Amniotic epithelial cell (primary cell): ENCODE measurements at places on chromosomes 1 and 21.

DNA sequence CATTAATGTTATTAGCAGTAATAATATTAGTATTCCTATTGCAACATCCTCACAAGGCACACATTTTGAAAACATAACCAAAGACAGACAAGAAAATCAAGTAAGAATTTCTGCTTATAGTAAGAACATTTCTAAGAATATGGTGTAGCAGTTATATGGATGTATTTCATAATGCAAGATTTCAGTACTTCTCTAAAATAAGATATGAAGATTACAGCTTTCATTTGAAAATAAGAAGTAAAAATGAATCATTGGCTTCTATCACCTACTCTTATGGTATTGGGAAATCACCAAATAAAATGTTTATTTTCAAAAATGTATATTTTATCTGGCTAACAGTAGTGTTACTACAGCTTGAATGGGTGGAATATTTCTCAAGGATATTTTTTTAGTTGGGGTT is 103.8 kb upstream of the USP25 start:
- DNase-seq: no peak

DNA sequence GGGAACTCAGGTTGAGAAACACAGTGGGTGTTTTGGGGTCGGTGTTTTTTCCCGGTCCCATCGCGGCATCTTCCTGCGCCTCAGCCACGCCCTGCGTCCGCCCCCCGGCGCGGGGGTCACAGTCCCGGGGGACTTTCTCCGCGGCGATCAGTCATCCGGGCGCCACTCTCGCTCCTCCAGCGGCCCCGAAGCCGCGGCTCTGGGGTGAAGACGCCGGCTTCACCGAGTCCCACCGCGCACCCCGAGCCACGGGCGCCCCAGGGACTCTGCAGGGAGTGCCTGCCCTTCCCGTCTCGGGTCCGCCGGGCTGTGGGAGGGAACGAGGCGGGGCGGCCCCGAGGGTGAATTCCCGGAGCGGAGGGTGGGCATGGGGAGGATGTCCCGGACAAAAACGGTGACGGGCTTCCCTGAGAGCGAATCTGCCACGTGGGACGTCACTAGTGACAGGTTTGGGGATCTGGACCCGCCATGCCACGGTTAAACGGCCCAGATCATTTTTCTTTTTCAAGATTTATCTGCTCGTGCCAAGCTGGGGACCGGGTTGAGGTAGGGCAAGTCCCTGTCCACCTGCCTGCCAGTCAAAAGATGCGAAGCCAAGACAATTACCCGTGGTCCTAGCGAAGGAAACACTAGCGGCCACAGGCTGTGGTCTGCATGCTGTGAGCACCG is 717 bp upstream of the BATF3 start:
- no peak for DNase-seq

DNA sequence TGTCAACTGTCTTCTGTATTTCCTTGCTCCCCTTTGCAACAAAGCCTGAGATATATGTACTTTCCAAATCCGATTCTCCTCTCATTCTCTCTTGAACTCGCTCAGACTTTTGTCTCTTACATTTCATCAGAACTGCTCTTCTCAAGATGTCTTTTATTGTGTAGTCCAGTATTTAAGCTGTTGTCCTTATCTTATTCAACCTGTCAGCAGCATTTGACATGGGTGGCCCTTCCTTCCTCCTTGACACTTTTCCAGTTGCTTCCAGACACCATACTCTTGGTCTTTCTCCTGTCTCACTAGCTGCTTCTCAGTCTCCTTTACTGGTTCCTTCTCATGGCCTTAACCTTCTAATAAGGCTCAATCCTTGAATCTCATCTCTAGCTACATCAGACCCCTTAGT is 47.0 kb downstream of the TSNAX start:
- no peak for DNase-seq

DNA sequence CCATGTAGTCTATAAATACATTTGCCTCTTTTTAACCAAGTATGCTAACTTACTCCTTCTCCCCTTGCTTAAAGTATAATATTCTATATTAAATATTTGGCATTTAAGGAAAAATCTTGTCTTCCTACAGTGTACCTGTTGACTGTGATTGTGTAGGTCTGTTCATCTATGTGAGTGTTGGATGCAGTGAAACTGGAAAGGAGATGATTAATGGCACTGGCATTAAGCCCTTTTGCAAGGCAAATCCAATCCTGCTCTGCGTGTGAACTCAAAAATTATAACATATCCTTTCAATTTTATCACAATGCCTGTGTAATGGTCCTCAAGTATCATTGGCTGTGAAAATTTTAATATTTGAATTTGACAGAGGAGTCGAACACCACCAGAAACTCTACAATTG is 565.0 kb downstream of the KCNT2 start:
- no peak for DNase-seq

- no peak for DNase-seq
These were observed 14.5 kb upstream of the APP start for GRCh38 chr21:26185021-26185420.

DNA sequence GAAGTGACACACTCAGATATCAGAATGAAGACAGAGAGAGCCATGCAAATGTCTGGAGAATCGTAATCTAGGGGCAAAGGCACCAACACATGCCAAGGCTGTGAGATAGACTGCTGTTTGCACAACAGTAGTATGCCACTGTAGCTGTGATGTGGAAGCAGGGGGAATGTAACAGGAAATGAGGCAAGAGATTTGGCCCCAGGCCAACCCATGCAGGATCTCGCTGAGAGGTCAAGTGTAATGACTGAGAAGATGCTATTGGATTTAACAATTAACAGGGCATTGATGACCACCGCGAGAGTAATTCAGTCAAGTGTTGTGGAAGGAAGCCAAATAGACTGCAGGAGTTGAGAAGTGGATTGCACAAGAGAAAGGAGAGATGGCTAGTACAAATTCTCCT is 107.3 kb upstream of the ST6GALNAC5 start:
- peak; percentile 78 for DNase-seq

DNA sequence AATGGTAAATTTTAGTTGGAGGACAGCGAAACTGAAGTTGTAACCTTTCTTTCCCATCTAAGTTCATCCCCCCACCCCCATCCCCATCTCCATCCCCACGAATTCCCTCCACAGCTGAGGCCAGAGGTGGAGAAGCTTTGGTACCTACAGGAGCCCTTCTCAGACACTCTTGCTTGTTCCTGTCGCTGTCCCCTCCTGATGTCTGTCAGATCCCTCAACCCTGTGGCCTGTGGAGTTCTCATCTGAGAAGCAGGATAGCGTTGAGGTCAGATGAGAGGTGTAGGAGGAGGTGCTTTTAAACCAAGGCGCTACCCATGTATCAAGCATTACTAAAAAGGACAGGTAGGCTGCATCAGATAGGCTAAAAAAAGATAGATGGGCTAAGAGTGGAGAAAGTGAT is 769 bp downstream of the NTPCR start:
- no peak for DNase-seq

- DNase-seq: no peak
These were observed 2.6 kb downstream of the BSND start for GRCh38 chr1:55001311-55001710.

GRCh38 chr1:240134596-240134995 is 42.9 kb downstream of the FMN2 start:
- DNase-seq: no peak

GRCh38 chr1:23736437-23737134 is 6.7 kb upstream of the ELOA start:
- DNase-seq: no peak

- DNase-seq: no peak
These were observed 10.1 kb downstream of the MEF2D start for GRCh38 chr1:156490401-156491032.

- no peak for DNase-seq
These were observed 99.0 kb upstream of the KIF26B start for GRCh38 chr1:245055752-245056151.

DNA sequence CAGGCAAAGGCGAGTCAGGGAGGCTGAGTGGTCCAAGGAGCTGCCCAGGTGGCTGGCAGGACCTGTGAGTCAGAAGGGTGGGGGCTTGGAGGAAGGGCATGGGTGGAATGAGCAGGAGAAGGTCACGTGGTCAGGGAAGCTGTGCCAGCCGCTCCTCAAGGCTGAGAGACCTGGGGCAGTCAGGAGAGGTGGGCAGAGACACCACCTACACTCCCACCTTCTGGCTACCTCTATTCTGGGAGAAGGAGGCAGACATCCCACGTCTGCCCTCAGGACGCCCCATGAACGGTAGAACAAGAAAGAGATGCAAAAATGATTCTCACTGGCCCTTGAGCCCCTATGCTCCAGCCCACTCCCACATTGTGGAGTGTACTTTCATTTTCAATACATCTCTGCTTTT is 151.8 kb upstream of the RAB4A start:
- DNase-seq: no peak
